Omental fat pad (tissue), 4 donors: ENCODE measurements at places on chromosomes 6 and 20. TPM values are rescaled to one million over a fixed set of nuclear protein-coding genes. Genes with fewer than 3 reads are reported as not detected.

PDE7B gene
- 15.0 TPM for total RNA-seq

TNXB gene
- total RNA-seq, result 311 TPM

EYS gene
- total RNA-seq, result 0.25 TPM

ECHDC1 gene
- total RNA-seq, result 60.9 TPM

CNR1 gene
- total RNA-seq, result 36.9 TPM

BMP6 gene
- 4.6 TPM for total RNA-seq

WFDC13 gene
- total RNA-seq, result not detected

MUCL3 gene
- 0.19 TPM for total RNA-seq

IMPG1 gene
- total RNA-seq, result not detected

LBP gene
- total RNA-seq, result 3.5 TPM

SLC17A4 gene
- not detected for total RNA-seq

FILIP1 gene
- 3.0 TPM for total RNA-seq

TRIM40 gene
- not detected for total RNA-seq

DCDC2 gene
- total RNA-seq, result not detected

ADAT2 gene
- 4.5 TPM for total RNA-seq

STK4 gene
- total RNA-seq, result 39.6 TPM

GMDS gene
- 6.1 TPM for total RNA-seq

GNMT gene
- 0.84 TPM for total RNA-seq

HLA-DOA gene
- total RNA-seq, result 20.8 TPM

RHAG gene
- not detected for total RNA-seq

ID1 gene
- total RNA-seq, result 878 TPM

PROKR2 gene
- total RNA-seq, result not detected

NANP gene
- 6.7 TPM for total RNA-seq
